Activated T-helper 1 cell treated with anti-CD3 and anti-CD28 coated beads, Interleukin-12 subunit alpha, Interleukin-12 subunit beta, Interleukin-2, Interleukin-4 antibody, amounts not matched to agents 30 ng/mL and 10 ng/mL and 1 ng/mL, durations not matched to agents 14 hours and 24 hours and 36 hours (primary cell): ENCODE measurements at places on chromosomes 1 and 21. TPM values are rescaled to one million over a fixed set of nuclear protein-coding genes. Genes with fewer than 3 reads are reported as not detected.
A peak's percentile ranks its signal among the peaks of the same experiment; 100 is the strongest.

Gene C1orf141
- total RNA-seq, result not detected in 2 replicates

Gene ZMYM4
- total RNA-seq, result 25.1 and 33.0 TPM in 2 replicates

Gene TAL1
- not detected in 2 replicates for total RNA-seq

DNA sequence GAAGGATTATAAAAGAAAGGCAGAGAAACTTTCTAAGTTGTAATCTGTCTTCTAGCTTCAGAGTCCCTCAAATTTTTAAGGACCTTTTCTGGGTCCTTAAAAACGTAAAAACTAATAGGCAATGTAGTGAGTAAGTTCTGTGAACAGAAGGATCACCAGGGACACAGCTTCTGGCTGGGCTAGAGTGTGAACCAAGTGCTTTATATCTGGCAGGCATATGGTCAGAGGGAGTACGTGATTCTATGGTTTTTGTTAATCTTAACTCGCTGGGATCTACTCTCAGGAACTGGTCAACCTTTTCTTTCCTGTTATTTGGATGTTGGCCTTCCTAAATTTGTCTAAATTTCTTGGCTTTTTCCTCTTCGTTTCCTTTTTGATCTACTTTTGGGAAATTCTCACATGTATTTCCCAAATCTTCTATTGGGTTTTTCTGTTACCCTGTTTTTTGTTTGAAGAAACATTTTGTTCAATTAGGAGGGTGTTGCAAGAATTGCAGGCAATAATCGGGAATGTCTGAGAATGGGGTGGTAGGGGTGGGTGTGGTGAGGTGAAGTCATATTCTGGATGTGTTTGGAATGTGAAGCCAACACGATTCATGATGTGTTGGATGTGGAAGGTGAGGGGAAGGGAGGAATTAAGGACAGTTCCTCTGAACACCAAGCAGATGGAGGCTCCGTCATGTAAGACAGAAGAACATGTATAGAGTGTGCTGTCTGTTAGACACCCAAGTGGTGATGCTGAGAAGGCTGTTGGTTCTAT lies 193.2 kb downstream of the FMN2 start:
- no peaks in the 10 kb centered on the region for H3K36me3 ChIP-seq
- H3K27me3 ChIP-seq, result no peaks in the 10 kb centered on the region
- H3K4me1 ChIP-seq, result no peaks in the 10 kb centered on the region

DNA sequence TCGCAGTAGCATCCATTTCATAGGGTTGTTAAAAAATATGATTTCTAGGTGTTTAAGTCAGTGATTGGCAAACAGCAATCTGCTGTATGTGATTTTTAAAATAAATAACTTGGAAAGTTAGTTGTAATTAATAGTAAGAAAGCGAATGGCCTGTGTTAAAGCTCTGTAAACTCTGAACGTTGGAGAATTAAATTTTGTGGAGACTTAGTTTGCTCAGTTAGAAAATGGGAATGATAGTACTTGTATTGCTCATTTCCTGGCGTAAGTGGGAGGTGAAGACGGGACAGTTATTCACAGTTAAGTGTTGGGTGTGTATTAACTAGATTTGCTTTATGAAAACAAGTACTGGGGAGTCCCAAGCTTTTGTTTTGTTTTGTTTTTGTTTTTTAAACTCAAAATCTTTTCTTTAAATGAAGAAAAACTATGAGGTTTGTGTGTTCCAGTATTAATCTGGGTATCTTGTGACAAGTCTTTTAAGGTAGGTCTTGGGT lies 995 bp downstream of the CACYBP start:
- H3K36me3 ChIP-seq, result peaks cover 29% of the 10 kb centered on the region
- H3K4me3 ChIP-seq, result no peak overlapping the region
- H3K27me3 ChIP-seq, result no peaks in the 10 kb centered on the region
- no peak for DNase-seq
- peak overlapping the region; percentile 88 for H3K27ac ChIP-seq

DNA sequence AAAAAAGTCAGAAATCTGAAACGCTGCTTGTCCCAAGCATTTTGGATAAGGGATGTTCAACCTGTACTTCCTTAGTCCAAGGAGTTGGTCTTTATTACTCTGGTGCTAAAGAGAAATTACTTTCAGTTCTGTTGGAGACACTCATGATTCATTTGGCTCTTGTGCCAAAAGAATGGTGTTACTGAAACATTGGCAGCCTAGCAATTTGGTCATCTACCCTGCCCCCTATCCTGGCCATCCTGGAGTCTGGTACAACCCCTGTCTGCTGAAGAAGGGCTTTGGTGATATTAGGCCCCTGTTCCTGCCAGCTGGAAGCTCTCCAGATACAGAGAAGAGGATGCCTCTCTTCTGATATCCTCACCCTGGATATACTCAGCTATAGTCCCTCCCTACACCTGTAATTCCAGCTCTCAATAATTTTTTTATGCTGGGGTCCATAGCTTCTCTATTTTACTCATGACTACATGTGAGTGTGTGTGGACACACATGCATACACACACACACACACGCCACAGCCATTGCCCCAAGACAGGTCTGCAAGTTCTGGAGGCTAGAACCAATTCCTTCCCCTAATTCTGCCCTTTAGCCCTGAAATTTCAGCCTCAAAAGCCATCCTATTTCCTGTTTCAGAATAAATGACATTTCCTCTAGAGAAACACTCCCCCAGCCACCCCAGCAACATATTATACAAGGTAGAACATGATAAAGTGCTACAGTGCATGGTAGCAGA lies 40.0 kb downstream of the LHX8 start:
- H3K4me3 ChIP-seq, result no peak overlapping the region
- no peak for DNase-seq
- peaks cover 2% of the 10 kb centered on the region for H3K27me3 ChIP-seq
- no peaks in the 10 kb centered on the region for H3K36me3 ChIP-seq

DNA sequence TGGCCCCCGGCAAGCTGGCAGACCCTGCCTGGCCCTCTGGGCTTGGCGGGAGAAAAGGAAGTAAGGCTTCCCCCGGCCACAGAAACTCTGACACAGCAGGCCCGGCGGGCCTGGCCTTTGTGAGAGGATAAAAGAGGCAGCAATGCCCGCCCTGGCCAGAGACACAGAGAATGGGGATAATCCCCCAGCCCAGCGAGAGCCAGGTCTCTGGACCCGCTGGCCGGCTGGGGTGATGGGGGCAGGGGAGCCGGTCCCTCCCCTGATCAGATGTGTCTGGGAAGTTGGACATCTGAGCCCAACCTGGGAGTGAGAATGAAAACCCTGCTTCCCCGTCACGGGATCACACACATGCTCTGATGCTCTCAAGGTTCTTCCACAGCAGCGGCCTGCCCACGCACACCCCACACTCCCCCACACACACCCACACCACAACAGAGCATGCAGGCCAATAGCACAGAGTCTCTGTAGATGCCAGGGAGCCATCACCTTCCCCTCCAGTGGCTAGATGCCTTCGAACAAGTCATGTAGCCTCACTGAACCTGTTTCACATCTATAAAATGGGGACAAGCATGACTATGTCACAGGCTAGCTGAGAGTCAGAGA lies 4.2 kb downstream of the RSPO1 start:
- peaks cover 72% of the 10 kb centered on the region for H3K27me3 ChIP-seq
- H3K4me1 ChIP-seq, result no peaks in the 10 kb centered on the region
- H3K4me3 ChIP-seq, result no peak overlapping the region
- H3K27ac ChIP-seq, result no peak overlapping the region
- DNase-seq, result no peak

DNA sequence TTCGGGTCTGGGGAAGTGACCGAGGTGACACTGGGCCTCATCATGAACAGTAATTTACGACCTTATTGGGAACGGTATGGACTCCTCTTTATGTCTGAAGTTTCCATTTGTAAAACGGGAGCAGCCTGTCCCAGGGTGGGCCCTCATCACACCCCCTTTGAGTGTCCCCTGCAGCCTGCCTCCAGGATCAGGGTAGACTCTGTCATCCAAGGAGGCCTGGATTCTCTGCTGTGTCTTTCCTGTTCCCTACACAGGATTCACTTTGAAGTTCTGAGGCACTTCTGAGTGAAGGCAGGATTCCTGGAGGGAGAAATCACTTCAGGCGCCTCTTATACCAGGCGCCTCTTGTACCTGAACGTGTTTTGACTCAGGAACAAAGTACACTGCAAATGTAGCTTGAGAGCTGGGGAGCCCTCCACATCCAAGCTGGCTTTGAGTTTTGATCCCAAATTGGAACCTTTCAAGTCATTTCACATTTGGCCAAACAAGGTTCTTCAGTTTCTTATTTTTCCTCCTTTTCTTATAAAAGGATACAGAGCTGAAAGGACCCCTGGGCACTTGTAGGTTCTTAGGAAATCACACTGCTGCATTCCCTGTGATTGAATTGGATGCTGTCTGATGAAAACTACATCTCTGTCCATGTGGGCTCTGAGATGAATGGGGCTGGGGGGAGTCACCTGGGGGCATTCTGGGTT lies 106.0 kb downstream of the SUSD4 start:
- no peaks in the 10 kb centered on the region for H3K36me3 ChIP-seq
- no peak overlapping the region for H3K4me3 ChIP-seq
- DNase-seq, result no peak
- no peaks in the 10 kb centered on the region for H3K4me1 ChIP-seq
- H3K27ac ChIP-seq, result no peak overlapping the region
- H3K27me3 ChIP-seq, result no peaks in the 10 kb centered on the region

DNA sequence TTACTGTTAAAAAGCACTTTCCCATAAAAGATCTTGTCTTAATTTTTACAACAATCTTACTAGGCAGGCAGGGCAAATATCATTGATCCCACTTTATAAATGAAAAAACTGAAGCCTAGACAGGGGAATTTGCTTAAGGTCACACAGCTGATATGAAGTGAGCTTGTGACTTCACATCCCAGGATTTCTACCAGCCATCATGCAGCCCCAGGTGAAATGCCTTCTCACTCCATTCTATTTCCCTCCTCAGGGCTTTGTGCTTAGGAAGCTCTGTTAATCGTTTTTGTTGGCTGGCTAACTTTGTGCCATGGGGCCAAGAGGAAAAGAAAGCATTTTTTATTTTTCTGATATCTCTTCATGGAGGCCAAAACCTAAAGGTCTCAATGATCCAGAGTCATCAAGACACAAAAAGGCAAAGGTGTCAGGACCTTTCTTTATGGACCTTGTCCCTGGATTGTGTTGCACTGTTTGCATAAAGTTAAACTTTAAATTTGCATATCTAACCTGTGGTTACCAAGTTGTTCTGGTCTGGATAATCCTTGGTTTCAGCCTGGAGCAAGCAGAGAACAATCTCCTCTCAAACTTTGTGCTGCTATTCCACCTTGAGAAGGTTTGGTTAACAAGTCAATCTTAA lies 44.8 kb upstream of the ZNF326 start:
- peaks cover 22% of the 10 kb centered on the region for H3K4me1 ChIP-seq
- H3K27ac ChIP-seq, result no peak overlapping the region
- no peaks in the 10 kb centered on the region for H3K27me3 ChIP-seq
- H3K36me3 ChIP-seq, result no peaks in the 10 kb centered on the region
- H3K4me3 ChIP-seq, result no peak overlapping the region
- no peak for DNase-seq

DNA sequence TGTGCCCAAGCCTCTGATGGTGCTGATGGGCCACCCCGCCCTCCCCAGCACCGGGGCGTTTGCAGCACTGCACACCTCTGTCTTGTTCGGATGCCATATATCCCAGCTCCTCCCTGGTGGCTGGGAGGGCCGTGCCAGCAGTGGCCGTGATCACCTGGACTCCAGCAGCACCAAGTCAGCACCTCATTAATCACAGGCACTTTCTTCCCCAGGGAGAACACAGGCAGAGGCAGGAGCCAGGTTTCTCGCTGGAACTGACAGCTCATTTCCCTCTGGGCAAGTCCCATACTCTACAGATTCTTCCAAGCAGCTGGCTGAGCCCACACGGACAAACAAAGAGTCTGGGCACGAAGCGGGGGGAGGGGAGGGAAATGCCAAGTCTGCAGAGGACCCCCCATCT lies 141.7 kb upstream of the EDN2 start:
- H3K27me3 ChIP-seq, result no peaks in the 10 kb centered on the region
- H3K4me3 ChIP-seq, result no peak overlapping the region
- peaks cover 66% of the 10 kb centered on the region for H3K36me3 ChIP-seq
- peak overlapping the region; percentile 45 for H3K27ac ChIP-seq

GRCh38 chr1:109625176-109625575 lies 5.5 kb downstream of the AMPD2 start:
- DNase-seq, result no peak
- H3K36me3 ChIP-seq, result peaks cover 25% of the 10 kb centered on the region
- no peaks in the 10 kb centered on the region for H3K27me3 ChIP-seq
- H3K4me3 ChIP-seq, result no peak overlapping the region
- H3K4me1 ChIP-seq, result peaks cover 28% of the 10 kb centered on the region

GRCh38 chr1:107767156-107767582 lies 197.8 kb downstream of the VAV3 start:
- no peaks in the 10 kb centered on the region for H3K27me3 ChIP-seq
- H3K27ac ChIP-seq, result no peak overlapping the region
- no peaks in the 10 kb centered on the region for H3K36me3 ChIP-seq
- no peak overlapping the region for H3K4me3 ChIP-seq

- H3K27ac ChIP-seq, result no peak overlapping the region
- DNase-seq, result no peak
- no peak overlapping the region for H3K4me3 ChIP-seq
These were observed 59.7 kb upstream of the TNFSF4 start for GRCh38 chr1:173266841-173267240.

DNA sequence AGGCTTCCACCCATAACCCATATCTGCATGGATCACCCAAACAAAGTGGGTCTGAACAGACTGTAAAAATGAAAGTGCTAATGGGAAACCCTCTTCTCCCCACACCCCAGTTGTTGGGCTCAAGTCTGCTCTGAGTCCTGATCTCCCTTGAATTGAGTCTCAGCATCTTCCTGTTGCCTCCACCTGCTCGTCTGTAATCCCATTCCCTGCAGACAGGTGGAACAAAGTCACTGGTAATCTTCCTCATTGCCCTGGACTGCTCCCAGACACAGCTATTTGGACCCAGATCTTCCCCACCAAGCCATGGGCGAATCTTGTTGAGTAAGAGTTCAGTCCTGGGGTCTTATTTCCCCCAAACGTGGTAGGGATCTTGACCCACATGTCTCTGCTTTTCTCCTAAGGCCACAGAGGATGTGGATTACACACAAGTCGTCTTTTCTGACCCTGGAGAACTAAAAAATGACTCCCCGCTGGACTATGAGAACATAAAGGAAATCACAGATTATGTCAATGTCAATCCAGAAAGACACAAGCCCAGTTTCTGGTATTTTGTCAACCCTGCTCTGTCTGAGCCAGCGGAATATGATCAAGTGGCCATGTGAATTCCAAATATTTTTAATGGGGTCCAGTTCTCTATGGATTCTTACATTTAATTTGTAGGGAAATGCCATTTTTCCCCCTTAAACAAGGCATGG lies 15.7 kb downstream of the AVPR1B start:
- DNase-seq, result no peak
- no peak overlapping the region for H3K27ac ChIP-seq
- H3K27me3 ChIP-seq, result peaks cover 33% of the 10 kb centered on the region
- H3K36me3 ChIP-seq, result no peaks in the 10 kb centered on the region
- no peaks in the 10 kb centered on the region for H3K4me1 ChIP-seq
- H3K4me3 ChIP-seq, result no peak overlapping the region

DNA sequence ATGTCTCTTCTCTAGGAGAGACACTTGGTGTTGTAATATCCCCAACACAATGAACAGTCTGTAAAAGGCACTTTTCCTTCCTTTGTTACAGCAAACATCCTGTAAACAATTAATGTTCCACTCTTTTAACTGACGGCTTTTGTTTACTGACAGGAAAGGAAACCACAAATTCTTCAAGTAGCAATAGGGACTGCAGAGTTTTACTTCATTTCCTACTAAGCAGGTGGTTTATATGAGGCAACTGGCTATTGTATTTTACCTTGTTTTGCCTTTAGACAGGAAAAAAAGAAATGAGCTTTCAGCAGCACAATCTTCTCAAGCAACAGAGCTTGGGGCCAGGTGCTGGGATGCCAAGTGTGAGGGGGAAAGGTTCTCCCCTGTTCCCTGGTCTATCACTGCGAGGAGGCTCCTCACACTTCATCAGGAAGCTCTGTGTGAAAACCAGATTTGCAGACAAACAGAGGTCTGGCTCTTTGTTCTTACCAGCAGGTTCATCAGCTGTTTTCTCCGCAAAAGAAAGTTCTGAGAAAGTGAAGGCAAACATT lies 51.2 kb downstream of the SIPA1L2 start:
- H3K27me3 ChIP-seq, result no peaks in the 10 kb centered on the region
- H3K4me1 ChIP-seq, result peaks cover 63% of the 10 kb centered on the region
